Stimulated activated naive CD8-positive, alpha-beta T cell treated with anti-CD3 and anti-CD28 coated beads, Interleukin-15, Interleukin-2, amounts not matched to agents 100 U/mL and 50 U/mL, for 24 hours (primary cell): ENCODE measurements at places on chromosomes 7 and 10.

- no peak for DNase-seq
These were observed 8.8 kb upstream of the MGAM start for GRCh38 chr7:141986923-141987322.

GRCh38 chr10:75403939-75404814 lies 2.6 kb upstream of the ZNF503 start:
- DNase-seq, result peak; percentile 9

DNA sequence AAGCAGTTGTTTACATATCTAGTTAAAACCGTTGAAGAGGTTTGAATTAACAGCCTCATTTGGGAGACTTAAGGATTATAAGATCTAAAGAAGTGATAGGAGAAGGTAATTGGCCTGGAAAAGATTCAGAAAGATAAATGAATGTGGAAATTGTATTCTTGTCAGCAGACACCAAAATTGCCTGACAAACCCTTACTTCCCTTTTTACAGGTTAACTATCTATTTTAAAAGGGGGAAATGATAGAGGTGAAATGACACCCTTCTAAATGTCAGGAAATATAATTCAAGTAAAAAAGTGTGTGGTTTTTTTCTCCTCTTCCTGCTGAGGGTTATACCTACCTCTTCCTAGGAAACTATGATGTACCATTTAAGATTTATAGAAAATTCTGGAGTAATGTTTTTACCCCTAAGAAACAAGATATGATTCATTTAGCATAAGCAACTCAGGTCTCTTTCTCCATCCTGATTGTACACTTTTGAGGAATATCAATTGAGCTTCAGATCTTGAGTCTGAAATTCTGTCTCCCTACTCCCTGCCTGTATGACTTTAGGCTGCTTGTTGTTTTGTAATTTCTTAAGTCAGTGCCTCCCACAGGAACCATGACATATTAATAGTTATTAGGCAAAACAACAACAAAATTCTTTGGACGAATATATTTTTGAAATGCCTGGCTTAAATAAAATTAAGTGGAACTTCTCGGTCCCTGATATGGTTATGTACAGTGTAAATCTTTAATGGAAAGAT lies 250.4 kb downstream of the RNLS start:
- DNase-seq, result no peak

DNA sequence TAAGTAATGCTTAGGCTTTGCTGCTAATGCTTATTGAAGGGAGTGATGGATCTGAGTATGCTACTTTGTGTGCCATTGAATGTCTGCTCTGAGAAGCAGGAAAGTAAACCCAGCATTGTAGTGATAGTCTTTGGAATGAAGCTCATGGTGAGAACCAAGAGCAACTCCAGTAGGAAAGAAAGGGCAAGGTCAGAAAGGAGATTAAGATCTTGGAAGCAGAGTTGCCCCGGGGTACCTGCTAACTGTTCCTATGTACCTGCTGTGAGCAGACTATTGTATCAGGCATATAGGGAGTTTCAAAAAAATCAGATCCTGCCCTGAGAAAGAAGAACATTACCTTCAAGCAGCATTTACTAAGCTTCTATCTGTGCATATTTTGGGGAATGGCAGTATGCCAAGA lies 54.5 kb upstream of the AASS start:
- DNase-seq, result no peak

DNA sequence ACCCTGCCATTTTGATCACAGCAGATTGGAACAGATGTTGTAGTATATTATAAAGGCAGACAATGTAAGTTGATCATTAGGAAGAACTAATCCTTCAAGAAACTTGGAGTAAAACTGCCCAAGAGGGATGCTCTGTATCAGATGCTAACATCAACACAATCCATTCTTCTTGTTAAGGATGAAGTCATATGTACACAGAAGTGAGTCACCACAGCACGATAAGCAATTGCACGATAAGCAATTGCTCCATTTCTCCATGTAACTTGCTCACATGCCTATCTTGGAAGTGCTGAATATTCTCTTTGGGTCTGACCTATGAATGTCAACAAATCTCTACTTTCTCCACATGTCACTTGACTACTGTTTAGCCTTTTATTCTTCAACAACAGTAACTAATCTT lies 41.5 kb upstream of the DMTF1 start:
- no peak for DNase-seq

GRCh38 chr10:102461187-102462054 lies 10.1 kb upstream of the C10orf95 start:
- DNase-seq, result peak; percentile 97

- no peak for DNase-seq
These were observed 244.2 kb downstream of the CELF2 start for GRCh38 chr10:11261687-11262493.

DNA sequence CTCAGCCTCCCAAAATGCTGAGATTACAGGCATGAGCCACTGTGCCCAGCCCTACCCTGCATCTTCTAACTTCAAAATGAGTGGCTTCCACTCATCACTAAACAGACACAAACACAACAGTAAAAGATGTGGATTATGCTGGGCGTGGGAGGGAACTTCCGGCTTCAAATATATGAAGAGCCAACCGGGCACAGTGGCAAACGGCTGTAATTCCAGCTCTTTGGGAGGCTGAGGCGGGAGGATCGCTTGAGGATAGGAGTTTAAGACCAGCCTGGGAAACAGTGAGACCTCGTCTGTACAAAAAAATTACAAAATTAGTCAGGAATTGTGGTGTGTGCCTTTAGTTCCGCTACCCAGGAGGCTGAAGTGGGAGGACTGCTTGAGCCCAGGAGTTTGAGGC lies 92.2 kb upstream of the GNA12 start:
- no peak for DNase-seq

DNA sequence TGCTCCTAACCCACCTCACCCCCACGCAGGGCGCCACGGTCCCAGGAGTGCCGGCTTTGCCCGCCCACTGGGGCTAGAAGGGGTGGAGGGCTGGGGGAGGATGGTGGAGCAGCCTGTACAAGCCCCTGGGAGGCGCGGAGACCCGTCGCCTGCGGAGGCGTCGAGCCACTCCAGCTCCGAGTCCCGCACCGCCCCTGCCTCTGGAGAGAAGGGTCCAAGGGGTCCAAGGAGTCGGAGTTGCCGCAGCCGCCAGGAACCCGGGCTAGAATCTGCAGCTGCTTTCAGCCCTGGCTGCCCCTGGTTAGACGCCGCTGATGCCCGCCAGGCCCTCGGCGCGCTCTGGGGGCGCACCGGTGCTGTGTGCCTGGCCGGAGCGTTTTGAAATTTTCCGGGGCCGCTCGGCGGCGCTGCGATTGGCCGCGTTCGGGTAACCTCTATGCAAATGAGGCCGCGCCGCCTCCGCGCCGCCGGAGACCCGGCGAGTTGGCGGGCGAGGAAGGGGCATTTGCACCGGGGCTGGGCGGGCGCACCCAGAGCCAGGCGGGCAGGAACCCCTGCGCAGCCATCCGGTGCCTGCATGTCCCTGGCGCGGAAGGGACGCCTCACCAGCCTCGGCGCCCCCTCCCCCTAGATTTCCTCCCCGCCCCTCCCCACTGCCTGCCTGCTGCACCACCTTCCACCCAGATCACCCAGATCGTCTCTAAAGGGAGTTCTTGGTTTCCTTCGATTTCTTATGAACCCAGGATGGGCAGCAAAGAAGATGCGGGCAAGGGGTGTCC lies at the start of gene HMX2:
TSS of gene HMX2 (plus strand) at position 502 of the 779 bp plus-strand sequence. CDS start at position 745, 243 bp downstream.
- peak; percentile 65 for DNase-seq

GRCh38 chr10:103980288-103980906 lies 13.5 kb downstream of the SLK start:
- DNase-seq, result no peak

GRCh38 chr10:69703256-69703655 lies 73.2 kb downstream of the FAM241B start:
- DNase-seq, result no peak

- no peak for DNase-seq
These were observed 179.5 kb downstream of the ZWINT start for GRCh38 chr10:56181607-56182006.

DNA sequence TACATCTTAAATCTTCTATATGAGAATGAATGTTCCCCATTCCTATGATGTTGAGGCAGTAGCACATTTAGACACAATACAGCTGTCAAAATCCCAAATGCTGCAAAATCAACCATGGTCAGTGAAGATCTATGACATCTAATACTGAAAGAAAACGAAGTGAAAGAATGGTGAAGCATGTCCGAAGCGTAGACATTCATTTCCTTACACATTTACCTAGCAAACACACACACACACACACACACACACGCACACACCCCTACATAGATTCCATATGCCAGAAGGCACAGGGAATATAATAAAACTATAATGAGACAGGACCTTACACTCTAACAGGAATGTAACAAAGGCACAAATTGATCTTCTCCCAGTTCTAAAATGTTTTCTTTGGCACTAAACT lies 32.5 kb downstream of the CCDC6 start:
- DNase-seq, result no peak

DNA sequence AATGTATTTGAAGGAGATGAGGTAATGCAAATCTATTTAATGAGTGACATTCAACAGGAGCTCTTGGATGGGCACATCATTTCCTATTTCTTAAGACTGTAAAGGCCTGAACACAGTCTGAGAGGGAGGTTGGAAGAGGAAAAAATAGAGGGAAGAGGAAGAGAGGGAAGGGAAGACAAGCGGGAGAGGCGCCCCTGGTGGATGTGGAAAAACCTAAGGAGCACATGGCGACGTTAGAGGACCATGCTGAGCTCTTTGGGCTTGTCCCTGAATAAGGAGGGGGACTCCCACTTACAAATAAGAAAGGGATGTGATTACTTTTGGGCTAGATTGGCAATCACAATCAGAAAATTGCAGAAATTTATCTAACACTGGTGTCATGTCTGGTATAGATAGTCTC lies 19.6 kb downstream of the SUN3 start:
- DNase-seq, result no peak

DNA sequence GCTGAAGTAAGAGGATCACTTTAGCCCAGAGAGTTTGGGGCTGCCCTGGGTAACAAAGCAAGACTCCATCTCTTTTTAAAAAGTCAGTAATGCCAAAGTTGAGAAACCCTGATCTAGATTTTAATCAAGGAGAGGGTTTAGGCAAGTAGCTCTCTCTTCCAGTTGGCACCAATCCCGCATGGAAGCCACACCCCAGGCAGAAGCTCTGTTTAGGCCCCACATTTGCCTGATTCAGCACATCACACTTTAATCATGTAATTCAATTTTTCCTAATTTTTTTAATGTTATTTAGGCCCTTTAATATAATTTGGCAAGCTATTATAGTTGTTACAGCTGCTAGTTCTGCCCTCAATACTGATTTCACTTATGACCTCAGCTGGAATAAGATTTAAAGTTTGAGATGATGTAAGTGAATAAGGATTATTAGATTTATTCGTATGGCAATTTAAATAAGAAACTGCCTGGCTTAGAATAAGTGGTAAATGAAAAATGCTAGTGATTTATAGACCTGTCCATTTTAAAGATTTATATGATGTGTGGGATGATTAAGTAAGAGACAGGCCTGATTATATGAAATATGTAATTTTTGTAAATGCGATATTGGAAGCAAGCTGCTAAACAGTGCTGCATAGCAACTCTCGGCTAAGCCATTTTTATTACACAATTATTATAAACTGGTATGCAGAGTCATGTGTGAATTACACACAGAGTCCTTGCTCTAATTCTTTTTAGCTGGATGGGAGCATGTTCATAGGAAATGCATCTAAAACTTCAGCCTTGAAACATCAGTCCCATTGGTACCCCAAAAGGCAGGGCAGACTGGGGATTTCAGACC lies 80.2 kb upstream of the NFE2L3 start:
- DNase-seq, result no peak

DNA sequence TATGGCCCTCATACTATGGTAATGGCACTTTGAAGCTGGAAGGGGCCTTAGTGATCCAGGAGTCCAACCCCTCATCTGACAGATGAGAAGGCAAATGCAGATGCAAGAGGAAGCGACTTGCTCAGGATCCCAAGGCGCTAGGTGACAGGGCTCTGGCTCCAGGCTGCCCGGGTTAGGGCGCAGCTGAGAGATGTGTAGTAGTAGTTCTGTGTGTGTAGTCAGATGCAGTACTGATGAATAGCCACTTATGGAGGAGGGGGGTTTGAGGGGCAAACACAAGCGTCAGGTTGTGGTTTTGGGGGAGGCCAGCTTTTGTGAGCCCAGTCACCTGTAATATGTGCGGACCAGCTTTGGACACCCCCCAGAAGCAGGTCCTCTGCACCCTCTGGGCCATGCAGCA lies 4.8 kb downstream of the ADRA2A start:
- DNase-seq, result no peak

- no peak for DNase-seq
These were observed 8.7 kb downstream of the ZNF37A start for GRCh38 chr10:38102880-38103279.

- no peak for DNase-seq
These were observed 202.0 kb upstream of the NRP1 start for GRCh38 chr10:33536508-33536907.

DNA sequence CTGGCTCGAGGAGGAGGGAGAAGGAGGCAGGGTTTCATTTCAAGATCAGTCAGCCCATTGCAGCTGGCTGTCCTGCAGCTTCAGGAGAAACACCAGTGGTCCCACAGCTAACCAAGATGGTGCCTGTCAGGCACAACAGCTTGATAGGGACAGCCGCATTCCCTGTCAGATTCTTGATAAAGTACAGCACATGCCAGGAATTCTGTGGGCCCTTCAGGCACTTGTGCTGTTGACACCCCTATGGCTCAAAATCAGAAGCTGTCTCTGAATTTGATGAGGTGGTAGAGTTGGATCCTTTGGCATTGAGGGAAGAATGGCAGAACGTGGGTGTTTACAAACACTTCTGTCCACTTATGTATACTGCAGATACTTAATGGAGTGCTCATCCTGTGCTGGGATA lies 354.3 kb downstream of the KCNMA1 start:
- no peak for DNase-seq

DNA sequence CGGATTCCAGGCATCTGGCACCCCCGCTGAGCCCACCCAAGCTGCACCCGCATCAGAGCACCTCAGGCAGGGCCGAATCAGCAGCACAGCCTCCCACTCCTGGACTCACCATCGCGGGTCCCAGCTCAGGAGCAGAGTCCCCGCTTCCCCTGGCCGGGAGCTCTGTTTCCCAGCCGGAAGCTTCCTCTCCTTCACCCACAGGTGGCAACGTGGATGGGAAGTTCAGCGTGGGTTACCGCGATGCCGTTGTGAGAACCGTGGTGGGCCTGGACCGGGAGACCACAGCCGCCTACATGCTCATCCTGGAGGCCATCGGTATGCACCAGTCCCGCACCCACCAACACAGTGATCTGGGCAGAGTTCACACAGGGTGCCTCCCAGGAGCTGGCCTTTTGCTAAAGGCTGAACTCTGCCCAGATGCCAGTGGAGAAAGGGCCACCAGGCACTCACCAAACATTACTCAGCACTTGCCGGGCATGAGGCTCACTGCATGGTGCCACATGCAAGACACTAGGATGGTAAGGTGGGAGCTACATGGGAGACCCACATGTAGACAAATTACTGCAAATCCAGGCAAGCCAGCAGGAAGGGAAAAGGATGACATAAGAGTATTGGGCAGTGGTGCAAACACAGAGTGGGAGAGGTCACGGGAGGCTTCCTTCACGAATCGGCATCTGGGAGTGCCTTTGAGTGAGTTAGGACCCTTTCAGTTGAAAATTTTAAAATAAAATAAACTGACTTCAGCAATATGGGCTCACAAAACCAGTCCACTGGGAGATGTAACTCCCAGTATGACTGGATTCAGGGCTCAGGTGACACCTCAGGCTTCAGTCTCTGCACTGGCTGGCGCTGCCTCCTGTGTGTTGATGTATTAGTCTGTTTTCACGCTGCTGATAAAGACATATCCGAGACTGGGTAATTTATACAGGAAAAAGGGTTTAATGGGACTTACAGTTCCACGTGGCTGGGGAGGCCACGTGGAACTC lies 10.4 kb downstream of the C10orf105 start:
- no peak for DNase-seq

- no peak for DNase-seq
These were observed 399.5 kb upstream of the ANKRD30A start for GRCh38 chr10:36725581-36726520.
